ENCODE measurements at places on chromosomes 12 and 14. TPM values are rescaled to one million over a fixed set of nuclear protein-coding genes. Genes with fewer than 3 reads are reported as not detected.

The ACTN1 gene
- 648 TPM for total RNA-seq

The SRGAP1 gene
- total RNA-seq, result 10.0 TPM

The PLEKHG7 gene
- under 0.01 TPM for total RNA-seq

The EIF2S3B gene
- 6.8 TPM for total RNA-seq

All from IMR-90 (cell line).